ENCODE measurements at places on chromosomes 12 and 14.

GRCh38 chr12:107761502-107761904 lies 566 bp upstream of the PRDM4 start:
- no peak for DNase-seq

GRCh38 chr12:63865448-63865847 lies 20.9 kb downstream of the SRGAP1 start:
- DNase-seq = no peak

- no peak for DNase-seq
Observed at GRCh38 chr12:54228471-54228870, 39.7 kb upstream of the SMUG1 start.

DNA sequence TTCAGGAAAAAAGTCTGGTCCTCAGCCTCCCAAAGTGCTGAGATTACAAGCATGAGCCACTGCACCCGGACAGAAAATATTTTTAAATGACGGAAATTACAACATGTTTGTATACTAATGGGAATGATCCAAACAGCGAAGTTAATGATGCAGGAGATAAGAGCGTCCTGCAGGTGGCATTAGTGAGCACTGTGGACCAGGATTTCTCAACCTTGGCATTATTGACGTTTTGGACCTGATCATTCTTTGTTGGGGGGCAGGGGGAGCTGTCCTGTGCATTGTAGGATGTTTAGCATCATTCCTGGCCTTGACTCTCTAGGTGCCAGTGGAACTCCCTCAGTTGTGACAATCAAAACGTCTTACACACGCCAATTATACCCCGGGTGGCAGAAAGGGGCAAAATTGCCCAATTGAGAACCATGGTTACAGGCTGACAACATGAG lies 34.1 kb downstream of the SCFD1 start:
- DNase-seq = no peak

DNA sequence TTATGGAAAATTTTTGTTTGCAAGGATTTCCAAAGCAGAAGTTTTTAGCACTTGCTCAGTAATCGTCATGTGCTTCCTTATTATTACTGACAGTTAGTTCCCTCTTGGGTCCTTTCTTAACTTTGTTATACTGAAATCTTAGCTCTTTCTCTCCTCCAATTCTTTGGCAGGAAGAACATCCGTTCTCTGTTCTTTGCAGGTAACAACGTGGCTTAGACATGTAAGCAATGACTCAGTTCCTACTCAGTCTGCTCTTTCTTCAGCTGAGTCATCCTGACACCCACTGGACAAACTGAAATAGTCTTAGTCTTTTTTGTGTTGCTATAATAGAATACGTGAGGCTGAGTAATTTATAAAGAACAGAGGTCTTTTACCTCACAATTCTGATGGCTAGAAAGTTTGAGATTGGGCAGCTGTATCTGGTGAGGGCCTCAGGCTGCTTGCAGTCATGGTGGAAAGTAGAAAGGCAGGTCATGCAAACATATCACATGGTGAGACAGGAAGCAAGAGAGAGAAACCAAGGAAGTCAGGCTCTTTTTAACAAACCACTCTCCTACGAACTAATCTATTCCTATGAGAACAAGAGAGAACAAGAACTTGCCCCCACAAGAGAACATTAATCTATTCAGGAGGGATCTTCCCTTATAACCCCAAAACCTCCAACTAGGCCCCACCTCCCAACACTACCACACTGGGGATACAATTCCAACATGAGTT lies 49.2 kb downstream of the TESPA1 start:
- no peak for DNase-seq

- DNase-seq = peak; percentile 56
Observed at GRCh38 chr12:1796515-1797010, 23.8 kb upstream of the LRTM2 start.

GRCh38 chr12:92546259-92546634 lies 156.5 kb upstream of the PLEKHG7 start:
- DNase-seq = no peak

GRCh38 chr14:56884617-56885016 lies 74.3 kb upstream of the OTX2 start:
- no peak for DNase-seq

DNA sequence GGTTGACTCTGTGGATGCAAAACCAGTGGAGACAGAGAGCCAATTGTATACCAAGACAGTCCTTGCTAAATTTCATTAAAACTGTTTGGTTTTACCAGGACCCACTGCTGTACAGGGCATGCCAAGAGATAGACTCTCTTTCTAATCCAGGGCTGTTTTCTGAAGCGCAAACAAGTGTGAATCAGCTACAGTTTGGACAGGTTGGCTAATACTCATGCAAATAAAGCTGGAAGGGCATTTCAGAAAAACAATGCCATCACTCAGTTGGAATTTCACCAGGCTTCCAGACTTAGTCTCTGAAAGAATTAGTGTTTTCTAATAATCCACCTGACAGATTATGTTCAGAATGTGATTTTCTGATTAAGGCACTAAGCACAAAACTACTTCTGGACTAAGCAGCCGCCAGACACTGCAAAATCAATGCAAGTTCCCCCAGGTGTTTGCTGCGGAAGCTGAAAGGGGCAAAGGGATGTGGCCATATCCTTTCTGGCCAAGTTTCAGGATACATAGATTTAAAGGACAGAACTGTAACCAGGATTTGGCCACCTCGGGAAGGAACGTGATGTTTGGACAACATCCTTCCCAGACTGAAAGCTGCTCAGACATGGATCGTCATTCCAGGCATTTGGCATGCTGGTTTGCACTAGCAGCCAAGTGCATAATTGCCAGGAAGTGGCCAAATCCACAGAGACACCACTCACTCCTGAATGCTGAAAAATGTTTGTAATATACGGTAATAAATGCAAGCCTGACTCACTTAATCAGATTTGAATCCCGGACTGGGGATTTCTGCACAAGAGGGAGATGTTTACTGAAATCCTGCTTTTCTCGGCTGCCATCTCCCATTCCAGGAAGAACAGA lies 32.0 kb upstream of the CDKN3 start:
- no peak for DNase-seq

- no peak for DNase-seq
Observed at GRCh38 chr14:101064121-101064661, 160.7 kb upstream of the RTL1 start.

GRCh38 chr12:29073631-29074239 lies 75.3 kb upstream of the FAR2 start:
- DNase-seq = no peak

- no peak for DNase-seq
Observed at GRCh38 chr12:22299294-22299912, 35.1 kb downstream of the ST8SIA1 start.

- no peak for DNase-seq
Observed at GRCh38 chr12:1966561-1967226, 37.6 kb downstream of the DCP1B start.

- DNase-seq = no peak
Observed at GRCh38 chr12:34287437-34287836, 265.1 kb downstream of the ALG10 start.

DNA sequence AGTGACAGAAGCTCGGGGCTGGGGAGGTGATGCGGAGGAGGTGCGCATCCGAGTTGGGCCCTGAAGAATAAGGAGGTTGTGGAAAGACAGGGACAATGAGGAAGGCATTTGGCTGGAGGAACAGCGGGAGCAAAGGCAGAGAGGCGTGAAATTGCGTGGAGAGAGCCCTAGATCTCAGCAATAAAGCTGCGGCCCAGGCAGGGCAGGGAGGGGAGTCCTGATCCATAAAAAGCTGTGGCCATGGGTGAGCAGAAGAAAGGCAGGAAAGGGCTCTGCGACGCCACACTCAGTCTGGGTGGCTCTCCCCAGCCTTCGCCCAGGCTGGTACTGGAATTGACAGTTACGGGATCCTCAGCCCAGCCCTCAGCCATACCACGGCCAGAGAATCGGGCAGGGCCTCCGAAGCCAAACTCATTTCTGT lies 2.2 kb downstream of the FIGNL2 start:
- DNase-seq = no peak

DNA sequence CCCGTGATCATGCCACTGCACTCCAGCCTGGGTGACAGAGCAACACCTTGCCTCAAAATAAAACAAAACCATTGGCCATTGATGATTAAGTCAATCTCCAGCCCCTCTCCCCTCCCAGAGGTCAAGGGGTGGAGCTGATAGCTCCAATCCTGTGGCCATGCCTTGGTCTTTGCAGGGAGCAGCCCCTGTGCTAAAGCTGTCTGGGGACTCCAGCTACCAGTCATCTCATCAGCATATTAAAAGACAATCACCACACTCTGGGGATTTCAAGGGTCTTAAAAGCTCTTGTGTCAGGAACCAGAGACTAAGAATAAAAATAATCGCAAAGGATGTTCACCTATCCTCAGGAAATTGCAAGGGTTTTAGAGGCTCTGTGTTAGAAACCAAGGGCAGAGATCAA lies 30.6 kb downstream of the HCAR2 start:
- no peak for DNase-seq

- DNase-seq = no peak
Observed at GRCh38 chr14:30610787-30611343, 11.3 kb upstream of the SCFD1 start.

- DNase-seq = no peak
Observed at GRCh38 chr14:88286309-88286708, 36.8 kb downstream of the KCNK10 start.

DNA sequence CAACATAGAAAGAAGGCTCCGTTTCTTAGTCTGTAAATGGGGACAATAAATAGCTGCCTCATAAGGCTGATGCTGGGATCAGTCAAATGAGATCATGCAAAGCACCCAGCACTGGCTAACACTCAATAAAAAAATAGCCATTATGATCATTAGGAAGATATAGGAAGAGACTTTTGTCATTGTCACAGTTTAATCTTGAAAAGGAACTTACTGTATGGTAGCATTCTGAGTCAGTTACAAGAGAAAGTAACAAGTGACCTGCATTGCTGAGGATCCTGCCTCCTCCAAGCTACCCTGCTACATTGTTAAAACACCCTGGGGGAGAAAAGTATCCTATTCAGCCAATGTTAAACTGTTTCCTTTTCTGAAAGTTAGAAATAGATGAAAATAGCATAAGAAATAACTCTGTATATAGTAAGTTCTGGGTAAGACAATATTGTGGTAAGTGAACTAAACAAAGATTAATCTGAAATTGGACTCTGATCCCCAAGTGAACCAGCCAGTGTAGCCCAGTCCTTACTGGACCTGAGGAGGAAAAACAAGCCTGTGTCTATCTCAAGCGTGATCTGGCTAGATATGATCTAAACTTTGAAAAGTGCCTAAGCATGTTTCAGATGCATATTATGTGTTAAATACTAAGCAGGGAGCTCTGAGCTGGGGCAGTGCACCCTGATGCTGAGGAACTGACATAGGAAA lies 3.6 kb upstream of the NUDT4 start:
- DNase-seq = no peak

GRCh38 chr12:95701275-95701674 lies 89.3 kb downstream of the NTN4 start:
- no peak for DNase-seq

DNA sequence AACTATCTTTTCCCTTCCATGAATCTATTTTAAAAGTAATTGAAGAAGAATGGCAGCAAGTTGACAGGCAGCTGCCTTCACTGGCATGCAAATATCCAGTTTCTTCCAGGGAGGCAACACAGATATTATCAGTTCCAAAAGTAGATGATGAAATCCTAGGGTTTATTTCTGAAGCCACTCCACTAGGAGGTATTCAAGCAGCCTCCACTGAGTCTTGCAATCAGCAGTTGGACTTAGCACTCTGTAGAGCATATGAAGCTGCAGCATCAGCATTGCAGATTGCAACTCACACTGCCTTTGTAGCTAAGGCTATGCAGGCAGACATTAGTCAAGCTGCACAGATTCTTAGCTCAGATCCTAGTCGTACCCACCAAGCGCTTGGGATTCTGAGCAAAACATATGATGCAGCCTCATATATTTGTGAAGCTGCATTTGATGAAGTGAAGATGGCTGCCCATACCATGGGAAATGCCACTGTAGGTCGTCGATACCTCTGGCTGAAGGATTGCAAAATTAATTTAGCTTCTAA lies 18.4 kb downstream of the TMPO start:
- DNase-seq = no peak

DNA sequence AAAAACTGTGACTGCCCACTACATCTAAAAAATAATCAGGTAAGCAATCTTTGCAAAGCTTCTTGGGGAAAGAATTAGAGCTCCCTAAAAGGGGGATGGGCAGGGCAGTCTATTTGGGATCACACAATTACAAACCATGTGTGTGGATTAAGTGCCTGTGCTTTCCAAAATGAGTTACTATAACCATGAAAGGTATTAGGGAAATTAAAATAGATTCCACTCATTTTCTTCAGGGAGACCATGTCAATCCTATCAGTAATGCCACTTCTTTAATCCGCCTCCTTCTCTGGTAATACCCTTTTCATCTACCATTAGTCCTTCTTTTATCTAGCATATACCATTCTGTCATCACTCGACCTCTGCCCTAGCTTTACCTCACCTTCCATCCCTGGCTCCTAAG lies 53.7 kb downstream of the PAWR start:
- DNase-seq = no peak
